AG09309 (cell line): ENCODE measurements at places on chromosomes 6 and 20.

DNA sequence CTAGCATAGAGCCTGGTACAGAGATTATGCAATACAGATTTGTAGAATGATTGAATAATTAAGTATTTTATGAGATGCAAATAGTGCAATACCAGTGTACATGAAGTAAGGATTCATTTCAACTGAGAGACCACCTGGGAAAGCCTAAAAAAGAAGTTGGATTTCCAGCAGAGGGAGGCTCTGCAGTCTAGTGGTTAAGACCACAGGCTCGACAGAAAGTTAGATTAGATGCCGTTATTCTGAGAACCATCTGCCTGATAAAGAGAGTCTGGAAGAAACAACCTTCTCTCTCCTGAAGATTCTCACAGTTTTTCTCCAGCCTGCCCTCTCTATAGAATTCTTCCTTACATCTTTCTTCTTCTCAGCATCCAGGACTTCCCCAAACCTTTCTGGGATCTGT is 13.6 kb upstream of the TNFRSF21 start:
- no peak for DNase-seq

DNA sequence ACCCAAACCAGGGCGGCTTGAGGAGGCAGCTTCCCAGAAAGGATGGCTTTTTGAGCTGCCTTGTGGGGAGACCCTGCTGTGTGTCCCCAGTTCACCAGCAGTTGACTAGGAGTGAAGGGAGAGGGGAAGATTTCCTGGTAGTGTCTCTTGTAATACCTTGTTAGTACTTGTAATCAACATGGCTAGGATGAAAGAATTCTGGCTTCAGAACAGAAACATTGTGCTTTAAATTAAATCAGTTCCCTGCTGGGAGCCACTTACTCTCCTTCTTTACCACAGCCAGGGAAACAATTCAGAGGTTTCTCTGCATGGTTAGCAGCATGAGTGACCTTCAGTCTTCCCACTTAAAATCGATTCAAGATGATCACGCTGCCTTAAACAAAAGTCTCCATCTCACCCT is 525.4 kb upstream of the ID4 start:
- DNase-seq, result no peak

GRCh38 chr6:34138914-34139510 is 6.9 kb downstream of the GRM4 start:
- no peak for DNase-seq

- no peak for DNase-seq
Measured at GRCh38 chr20:54165803-54166202, 8.0 kb downstream of the CYP24A1 start.

DNA sequence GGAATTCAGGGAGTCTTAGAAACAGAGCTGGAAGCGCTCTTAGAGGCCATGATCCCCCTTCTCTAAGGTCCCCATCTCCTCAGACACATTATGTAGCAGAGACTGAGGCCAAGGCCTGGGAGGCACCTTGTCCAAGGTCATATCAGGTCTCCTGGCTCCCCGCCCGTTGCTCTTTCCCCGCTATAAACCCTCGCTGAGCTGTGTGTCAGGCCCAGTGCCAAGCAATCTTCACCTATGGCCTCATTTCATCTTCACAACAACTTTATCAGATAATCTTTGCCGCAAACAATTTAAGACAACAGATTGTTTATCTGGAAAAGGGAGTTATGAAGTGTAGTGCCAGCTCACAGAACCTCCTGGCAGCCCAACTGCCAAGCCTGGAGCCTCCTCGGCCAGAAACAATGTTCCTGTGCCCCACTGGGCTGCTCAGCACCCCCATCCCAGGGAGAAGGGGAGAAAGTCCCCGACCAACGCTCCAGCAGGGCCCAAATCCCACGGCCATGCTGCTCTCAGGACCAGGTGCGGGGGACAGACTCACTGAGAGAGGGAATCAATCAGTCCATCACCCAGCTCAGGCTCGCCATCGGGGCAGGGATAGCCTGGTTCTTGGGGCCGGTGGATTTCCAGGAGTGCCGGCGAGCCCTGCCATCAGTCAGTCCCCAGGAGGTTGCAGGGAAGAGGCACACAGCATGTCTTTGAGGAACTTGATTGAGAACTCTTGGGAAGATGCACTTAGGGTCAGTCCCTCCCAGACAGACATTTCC is 16.9 kb upstream of the FANCE start:
- DNase-seq, result no peak

DNA sequence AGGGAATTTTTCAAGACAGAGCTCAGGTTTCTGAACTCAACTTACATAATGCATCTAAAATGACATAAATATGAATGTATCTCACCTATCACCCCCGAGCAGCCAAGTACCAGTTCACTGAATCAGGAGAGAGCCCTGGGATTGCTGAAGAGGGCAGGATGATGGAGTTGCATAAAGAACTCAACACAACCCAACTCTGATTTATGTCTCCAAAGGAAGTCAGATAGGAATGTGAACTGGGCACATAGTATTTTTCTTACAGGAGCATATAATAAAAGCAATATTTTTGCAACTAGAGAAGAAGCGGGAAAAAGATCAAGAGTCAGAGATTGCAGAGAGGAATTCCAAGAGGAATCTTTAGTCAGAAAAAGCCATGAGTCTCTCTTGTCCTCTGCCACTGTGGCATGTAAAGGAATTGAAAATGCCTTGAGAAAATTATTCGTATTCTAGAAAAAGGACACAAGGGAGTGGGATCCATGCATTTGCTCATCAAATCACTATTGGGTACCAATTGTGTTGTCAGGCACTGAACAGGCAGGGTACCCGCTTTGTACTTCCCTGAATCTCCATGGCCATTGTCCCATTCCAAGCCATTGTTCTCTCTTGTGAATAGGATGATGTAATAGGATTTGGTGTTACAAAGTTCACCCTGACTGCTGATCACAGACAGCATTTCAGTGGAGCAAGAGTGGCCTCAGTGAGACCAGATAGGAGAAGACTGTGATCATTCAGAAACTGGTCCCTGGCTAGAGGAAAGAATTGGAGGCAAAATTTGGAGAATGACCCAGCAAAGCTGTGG is 16.3 kb downstream of the RIN2 start:
- DNase-seq, result no peak

DNA sequence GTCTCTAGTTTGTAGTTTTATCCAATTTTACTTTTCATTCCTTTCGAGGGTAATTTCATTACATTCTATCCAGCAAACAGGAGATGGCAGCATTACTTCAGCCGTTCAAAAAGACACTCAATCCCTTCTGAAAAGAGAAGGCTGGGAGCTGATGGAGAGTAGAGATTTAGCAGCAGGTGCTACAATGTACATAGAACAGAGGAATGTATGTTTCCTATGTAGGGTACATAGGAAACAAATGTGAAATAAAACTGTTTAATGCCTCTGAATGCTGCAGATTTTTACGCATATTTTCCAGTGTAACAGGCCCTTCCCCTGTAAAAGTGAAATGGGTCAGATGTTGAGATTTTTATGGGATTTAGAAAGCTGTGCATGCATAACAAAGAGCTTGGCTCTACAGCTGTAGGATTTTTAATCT is 16.0 kb downstream of the RPS12 start:
- no peak for DNase-seq

GRCh38 chr20:19876828-19877460 is 118.9 kb downstream of the RIN2 start:
- DNase-seq, result no peak

GRCh38 chr20:44961011-44961869 is 1.0 kb upstream of the TOMM34 start:
- DNase-seq, result no peak
